Hematopoietic multipotent progenitor cell treated with erythropoietin and hydrocortisone succinate and interleukin-3 and kit ligand, for 4 days (in vitro differentiated cells): ENCODE measurements at places on chromosomes 11 and 22.

DNA sequence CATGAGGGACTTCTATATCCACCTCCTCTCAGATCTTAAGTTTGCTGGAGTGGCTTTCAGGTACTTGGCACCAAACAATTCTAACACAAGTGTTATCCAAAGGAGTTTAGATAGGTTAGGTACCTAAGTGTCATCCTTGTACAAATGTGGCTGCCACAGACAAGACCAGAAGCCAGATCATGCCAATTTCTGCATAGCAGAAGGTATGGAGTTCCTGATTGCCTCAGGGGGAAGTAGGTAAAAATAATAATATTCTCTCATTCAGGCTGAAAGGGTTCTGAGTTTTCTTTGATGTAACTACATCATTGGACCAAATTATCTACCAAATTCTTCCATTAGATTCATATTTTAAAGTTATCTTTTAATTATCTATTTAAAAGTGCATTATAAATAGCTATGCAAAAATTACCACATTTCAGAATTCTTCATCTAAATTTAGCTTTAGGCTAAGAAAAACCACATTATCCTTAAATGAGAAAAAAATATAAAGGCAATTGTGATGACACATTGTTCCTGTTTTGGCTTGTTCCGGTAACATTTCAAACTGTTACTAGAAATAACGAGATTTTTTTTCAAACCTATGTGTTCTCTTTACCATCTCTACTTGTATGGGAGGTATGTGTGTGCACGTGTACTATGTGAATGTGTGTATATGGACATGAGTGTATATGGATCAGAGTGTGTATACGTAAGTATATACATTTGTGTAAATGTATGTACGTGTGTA, 66.2 kb upstream of the POU2AF2 start:
- peak; percentile 39 for DNase-seq

DNA sequence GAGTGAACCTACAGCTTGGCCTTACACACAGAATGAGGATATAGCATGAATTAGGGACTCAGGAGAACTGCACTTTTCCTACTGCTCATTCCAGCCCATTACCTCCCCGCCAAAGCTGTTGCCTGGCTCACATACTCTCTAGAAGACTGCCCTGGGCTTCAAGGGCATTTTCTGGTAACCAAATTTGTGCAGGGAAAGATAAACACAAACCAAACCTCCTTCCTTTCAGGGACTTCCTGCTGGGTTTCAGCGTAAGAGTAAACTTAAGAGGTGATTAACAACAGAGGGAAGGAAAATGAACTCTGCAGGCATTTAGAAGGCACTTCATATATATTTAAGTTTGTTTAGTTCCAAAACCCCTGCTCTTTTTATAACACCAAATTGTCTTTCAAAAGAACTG, 194.9 kb downstream of the SWAP70 start:
- peak; percentile 57 for DNase-seq

GRCh38 chr11:116792144-116792868, 627 bp upstream of the APOA5 start:
- DNase-seq: no peak

DNA sequence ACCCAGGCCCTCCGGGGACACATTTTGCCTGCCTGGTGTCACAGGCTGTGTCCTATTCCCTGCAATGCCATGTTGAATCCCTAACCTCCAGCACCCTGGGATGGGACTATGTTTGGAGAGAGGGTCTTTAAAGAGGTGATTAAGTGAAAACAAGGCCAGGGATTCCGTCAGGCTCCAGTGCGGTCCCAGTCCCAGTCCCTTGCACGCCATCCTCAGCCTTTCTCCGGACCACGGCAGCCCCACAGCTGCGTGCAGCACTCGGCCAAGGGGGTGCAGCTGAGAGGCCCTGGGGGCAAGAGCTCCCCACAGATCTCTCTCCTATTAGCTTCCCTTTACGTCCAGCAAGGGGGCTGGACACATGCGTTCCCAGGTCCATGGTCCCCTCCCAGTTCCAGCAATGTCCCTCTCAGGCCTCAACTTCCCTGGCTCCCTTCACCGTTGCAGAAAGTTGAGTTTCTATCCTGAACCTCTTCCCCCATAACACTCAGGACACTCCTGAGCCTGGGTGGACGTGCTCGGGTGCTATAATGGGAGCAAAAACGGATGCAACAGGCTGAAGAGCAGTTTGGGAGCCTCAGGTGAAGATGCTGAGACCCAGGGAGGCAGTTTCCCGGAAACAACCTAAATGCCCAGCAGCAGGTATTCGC, 1422.7 kb downstream of the BRD1 start:
- no peak for DNase-seq

DNA sequence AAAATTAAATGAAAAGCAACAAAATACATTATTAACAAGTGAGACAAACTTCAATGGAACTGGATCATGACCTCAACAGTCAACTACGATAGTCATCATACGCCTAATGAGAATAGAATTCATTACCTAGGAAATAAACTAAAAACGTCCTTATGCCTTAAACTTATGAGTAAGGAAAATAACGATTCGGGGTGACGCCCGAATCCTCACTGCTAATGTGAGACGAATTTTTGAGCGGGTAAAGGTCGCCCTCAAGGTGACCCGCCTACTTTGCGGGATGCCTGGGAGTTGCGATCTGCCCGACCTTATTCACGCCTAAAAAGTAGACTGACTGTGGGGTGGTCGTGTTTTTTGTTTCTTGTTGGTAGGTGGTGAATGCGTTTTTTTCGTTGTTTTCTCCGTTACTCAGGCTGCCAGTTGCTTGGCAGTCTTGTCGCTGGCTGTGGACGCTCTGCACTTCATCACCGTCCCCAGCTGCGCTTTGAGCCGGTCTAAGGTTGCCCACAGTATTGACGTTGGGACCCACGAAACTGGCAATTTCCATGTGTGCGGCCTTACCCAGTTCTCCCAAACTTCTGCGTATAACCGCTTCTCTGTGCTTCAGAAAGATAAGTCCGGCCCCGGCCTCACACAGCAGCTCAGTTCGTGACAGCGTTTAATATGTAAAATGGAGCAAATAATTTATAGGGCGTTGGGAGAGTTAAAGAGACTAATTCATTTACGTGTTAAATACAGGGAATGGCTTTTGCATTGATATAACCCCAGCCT, 593 bp upstream of the POLDIP3 start:
- DNase-seq: peak; percentile 99
